HEK293T (cell line): ENCODE measurements at places on chromosomes 11 and 22.
A peak's percentile ranks its signal among the peaks of the same experiment; 100 is the strongest.

DNA sequence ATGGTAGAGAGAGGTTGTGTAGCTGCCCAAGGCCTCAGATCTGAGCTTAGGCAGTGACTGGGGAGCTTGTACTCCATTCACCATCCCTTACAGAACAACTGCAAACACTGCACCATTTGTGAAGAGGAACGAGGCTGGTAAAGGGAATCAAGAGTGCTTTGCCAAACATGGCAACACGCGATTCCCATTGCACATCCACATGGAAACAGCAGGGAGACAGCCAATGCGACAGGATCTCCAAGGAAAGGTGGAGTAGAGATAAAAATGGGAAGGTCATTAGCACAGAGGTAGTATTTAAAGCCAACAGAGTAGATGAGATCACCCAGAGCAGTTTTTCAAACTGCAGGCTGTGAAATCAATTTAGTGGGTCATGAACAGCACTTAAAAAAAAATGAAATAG is 42.0 kb downstream of the TCF20 start:
- DNase-seq: no peak

- DNase-seq: peak; percentile 6
These were observed 978 bp upstream of the CLDN5 start for GRCh38 chr22:19525116-19525660.

- DNase-seq: no peak
These were observed 9.5 kb upstream of the ELF5 start for GRCh38 chr11:34523053-34523452.

- no peak for DNase-seq
These were observed 6.4 kb downstream of the PCNX3 start for GRCh38 chr11:65622011-65622410.

GRCh38 chr11:12534549-12534948 is 139.7 kb upstream of the TEAD1 start:
- no peak for DNase-seq

DNA sequence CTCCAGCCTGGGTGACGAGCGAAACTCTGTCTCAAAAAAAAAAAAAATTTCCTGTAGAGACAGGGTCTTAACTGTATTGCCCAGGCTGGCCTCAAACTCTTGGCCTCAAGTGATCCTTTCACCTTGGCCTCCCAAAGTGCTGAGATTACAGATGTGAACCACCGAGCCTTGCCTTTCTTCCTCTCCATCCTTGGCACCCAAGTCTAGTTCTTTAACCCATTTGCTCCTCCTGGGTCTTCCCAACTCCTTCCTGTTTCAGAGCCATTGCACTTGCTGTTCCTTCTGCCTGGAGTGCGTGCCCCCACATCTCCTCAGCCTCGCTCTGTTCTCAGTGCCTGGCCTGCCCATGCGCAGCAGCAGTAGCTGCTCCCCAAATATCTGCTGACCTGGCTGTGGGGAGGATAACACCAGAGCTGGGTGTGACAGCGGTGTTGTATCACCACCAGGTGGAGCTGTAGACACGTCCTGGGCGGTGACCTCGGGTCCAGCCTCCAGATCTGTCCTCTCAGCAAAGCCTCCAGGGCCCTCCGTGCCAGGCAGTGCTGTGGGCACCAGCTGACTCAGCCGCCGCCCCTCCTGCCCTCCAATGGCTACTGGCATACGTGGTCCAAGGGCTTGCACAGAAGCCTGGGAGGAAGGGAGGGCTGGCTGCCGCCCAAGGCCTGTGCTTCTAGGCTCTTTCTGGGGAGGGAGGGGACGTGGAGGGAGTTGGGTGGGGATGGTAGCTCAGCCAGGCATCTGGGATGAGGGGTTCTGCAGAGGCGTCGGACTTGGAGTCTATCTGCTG is 22.0 kb downstream of the TEF start:
- DNase-seq: peak; percentile 94

DNA sequence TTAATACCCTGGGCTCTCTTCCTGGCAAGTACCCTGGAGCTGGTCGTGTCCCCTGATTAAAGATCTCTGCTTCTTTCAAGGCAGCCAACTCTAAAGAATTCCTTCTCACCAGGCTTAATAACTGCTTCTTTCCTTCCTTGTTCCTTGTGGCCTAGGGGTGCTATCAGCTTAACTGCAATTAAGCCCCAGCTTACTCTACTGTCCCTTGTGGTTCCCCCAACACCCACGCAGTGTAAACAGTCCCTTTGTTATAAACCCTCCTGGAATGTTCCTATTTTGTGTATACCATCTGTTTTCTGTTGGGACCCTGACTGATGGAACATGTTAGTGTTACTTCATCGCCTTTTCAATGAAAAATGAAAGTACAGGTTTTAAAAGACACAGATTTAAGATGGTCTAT is 126.4 kb upstream of the KIRREL3 start:
- no peak for DNase-seq

GRCh38 chr11:2138431-2139122 is 612 bp downstream of the IGF2 start:
- DNase-seq: no peak

DNA sequence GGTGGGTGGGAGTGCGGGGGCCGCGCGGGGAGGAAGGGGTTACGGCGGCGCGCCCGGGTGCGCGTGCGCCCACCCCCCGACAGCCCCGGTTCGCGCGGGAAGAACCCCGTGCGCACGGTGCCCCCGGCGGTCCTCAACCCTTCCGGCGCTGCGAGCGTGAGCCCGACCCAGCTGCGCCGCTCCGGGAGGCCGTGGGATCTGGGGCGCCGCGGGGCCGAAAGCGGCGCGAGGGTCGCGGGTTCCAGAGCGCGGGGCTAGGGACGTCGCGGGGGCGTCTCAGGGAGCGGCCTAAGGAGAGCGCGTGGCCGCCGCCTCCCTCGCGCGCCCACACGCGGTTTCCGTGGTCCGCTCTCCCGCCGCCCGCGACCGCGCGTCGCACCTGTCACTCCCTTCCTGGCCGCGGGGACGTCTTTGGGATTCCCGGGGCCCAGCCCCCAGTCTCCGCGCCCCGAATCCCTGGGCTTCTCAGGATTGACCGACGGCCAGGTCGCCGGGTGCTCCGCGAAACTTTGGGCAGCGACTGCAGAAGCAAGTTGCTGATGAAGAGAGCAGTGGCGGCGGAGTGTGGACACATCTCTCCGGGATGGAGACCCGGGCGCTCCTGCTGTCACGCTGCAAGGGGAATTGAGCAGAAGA is 582 bp downstream of the SREBF2 start:
- DNase-seq: peak; percentile 35

GRCh38 chr22:49170053-49170452 is 657.6 kb downstream of the BRD1 start:
- DNase-seq: no peak

- DNase-seq: no peak
These were observed 199.5 kb downstream of the AASDHPPT start for GRCh38 chr11:106276859-106277436.

DNA sequence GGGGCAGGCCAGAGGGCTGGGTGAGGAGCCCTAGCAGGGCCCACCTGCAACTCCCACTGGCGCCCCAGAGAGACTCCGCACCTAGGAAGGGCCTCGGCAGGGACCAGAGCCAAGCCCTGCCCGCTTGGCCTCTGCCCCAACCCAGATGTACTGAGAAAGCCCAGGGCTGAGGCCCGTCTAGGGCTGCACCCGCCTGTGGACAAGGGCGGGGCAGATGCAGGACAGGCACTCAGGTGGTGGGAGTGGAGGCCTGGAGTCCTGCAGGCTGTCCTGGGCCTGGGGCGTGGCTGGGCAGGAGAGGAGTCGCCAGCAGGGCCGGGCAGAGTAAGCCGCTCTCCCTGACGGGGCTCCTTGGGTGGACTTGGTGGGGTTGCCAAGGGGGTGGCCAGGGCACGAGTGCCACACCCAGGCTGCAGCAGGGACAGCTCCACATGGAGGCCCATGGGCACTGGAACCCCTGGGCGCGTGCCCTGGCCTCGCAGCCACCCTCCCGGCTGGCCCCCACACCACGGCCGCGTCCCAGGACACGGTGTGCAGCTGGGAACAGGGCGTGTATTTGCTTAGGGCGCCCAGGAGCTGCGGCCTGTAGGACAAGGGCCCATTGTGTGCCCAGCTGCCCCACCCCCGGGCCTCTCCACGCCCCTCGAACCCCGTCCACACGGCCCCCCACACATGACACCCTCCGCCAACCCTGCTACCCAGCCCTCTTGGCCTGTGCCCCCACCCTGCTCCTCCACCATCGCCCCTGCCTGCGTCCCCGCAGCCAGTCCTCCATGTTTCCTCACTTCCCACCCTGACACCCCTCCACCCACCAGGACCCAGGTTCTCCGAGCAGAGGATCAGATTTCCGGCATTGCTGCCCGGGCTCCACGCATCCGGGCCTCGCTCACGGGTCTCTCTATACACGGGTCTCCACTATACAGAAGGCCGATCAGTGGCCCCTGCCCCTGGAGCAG is 11.3 kb upstream of the PIM3 start:
- DNase-seq: no peak

GRCh38 chr11:89405629-89406028 is 85.5 kb downstream of the NOX4 start:
- DNase-seq: no peak

- DNase-seq: no peak
These were observed 10.5 kb downstream of the GRK2 start for GRCh38 chr11:67276781-67277230.

DNA sequence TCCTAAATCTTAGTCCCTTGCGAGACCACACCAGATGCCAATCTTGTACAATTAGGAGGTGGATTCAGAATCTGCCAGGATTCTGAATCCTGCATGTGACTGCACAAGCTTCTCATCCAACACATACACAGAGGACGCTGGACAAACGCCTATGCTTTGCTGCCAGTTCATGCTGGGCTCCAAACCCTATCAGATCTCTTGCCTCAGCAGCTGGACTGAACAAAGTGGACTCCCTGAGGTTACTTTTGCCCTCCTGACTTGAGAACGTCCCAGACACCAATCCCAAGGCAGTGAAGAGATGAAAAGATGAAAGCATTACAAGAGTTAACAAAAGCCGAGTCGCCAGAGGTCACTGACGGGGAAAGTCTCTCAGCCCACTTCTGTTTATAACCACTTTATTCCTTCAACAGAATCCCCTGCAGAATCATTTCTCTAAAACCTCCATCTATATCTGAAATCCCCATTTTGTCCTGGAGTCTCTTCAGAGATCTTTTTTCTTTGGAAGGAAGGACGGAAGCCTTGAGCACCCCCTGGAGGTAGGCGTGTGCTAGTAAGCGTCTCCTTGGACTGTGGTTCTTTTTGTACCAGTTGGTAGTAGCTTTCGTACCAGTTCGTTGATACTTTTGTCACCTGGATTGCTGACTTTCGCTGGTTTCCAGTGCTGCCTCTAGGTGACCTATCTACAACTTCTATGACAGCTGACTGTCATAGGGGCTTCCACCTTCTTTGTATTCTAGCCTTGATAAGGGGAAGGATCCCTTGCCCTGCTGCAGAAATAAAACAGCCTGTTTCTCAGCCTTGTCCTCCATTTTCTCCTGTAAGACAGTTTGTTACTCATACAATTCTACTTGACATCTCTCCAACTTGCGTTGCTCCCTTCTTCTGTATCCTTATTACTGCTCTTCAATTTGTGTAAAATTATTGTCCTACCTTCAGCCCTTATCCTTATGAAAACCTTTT is 26.1 kb upstream of the EED start:
- DNase-seq: peak; percentile 84

- DNase-seq: no peak
These were observed 83.7 kb downstream of the MAML2 start for GRCh38 chr11:96259134-96259830.

GRCh38 chr22:39317775-39318506 is 1.5 kb downstream of the RPL3 start:
- no peak for DNase-seq

DNA sequence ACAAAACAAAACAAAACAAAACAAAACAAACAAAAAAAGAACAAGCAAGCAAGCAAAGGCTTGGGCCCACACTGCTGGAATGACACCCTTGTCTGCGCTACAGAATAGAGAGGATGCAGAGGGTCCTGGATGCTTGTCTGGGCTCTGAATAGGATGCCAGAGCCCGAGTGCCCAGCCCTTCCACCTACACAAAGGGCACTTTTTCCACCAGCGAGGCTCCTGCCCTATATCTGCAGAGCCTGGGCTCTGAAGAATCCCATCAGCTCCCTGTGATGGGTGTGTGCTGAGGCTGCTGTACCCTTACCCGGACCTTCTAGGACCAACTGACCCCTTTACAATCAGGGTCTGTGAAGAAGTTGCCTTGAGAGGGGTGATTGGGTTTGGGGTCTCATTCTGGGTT is 221.2 kb downstream of the DSCAML1 start:
- no peak for DNase-seq

DNA sequence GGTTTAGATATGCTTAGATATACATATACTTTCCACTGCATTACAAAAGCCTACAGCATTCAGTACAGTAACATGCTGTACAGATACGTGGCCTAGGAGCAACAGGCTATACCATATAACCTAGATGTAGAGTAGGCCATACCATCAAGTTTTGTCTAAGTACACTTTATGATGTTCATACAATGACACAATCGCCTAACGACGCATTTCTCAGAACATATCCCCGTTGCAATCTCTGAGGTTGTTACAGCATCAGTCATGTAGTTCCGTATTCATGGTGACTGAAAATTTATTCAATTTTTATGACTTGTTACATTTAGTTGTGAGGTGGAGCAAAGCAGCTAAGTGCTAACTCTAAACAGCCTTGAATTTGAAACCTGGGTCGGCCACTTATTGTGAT is 6.7 kb downstream of the ZBTB44 start:
- DNase-seq: no peak

- DNase-seq: no peak
These were observed 203.4 kb downstream of the TBC1D22A start for GRCh38 chr22:46965555-46966494.

DNA sequence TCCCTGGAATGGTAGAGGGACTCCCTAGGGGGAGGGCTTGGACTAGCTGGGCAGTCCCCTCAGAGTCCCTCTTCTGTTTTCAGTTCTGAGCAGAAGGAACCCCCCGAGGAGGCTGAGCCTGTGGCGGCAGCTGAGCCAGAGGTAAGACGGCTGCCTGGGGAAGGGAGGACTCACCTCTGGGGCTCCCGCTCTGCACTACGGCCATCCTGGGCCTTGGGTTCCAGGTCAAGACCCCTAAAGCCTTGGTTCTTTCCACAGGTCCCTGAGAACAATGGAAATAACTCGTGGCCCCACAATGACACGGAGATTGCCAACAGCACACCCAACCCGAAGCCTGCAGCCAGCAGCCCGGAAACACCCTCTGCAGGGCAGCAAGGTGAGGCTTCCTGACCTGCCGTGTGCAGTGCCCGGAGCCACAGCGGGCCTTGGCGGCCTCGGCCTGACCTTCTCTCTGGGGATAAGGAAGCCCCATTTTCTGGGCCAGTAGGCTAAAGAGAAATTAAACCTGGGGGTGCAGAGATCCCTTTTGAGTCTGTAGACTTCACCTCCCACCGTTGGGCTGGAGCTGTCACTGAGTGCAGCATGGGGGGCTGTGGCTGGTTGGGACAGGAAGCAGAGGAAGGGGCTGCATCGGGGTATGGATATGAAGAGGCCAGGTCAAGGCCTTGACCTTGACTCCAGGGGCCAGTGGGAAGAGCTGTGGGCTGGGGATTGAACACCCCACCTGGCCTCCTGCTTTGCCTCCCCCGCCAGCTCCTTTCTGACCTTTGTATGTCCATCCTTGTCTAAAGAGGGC is 15.0 kb downstream of the INCENP start:
- no peak for DNase-seq

- peak; percentile 11 for DNase-seq
These were observed 756.8 kb downstream of the NTM start for GRCh38 chr11:132126973-132127899.

GRCh38 chr11:110582728-110583432 is 129.4 kb downstream of the ARHGAP20 start:
- DNase-seq: no peak

- DNase-seq: no peak
These were observed 5.3 kb upstream of the MALAT1 start for GRCh38 chr11:65493367-65494176.
